ENCODE measurements at places on chromosomes 2 and 18.

DNA sequence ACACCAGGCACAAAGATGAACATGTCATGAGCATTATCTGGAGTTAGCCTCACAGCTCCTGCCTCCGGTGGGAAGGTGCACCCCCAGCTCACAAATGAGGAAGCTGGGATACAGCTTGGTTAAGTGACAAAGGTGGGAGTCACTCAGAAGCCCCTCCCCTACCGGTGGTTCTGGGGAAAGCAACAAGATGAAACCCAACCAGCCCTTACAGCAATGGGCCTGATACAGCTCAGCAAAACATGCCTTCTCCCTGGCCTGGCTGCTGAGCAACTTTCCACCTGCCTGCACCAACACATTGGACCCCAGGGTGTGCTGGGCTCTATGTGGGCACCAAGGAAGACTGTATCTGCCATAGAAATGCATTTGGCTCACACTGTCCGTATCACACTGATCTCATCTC is 113.2 kb downstream of the GYPC start:
- no peak for DNase-seq

DNA sequence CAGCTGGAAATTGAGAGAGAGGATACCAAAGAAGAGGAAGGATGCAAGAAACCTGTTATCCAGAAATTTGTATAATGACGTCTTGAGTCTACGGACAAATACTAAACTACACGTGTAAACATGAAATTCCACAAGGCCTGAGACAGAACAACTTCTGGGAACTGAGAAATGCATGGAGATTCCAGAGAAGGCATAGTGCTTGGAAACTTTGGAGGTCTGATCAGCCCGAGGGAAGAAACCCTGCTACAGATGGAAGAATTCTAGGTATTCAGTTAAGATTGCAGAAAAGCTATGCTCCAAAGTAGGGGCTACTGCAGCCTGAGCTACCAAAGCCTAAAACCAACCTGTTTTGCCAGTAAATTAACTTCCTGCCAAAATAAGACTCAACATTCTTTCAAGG is 120.4 kb downstream of the PDCL3 start:
- DNase-seq, result no peak

- DNase-seq, result no peak
Measured at GRCh38 chr2:152701198-152701597, 16.1 kb downstream of the PRPF40A start.

- DNase-seq, result no peak
Measured at GRCh38 chr18:77763530-77764145, 514.0 kb downstream of the GALR1 start.

- peak; percentile 6 for DNase-seq
Measured at GRCh38 chr2:48905696-48906095, 150.2 kb upstream of the LHCGR start.

DNA sequence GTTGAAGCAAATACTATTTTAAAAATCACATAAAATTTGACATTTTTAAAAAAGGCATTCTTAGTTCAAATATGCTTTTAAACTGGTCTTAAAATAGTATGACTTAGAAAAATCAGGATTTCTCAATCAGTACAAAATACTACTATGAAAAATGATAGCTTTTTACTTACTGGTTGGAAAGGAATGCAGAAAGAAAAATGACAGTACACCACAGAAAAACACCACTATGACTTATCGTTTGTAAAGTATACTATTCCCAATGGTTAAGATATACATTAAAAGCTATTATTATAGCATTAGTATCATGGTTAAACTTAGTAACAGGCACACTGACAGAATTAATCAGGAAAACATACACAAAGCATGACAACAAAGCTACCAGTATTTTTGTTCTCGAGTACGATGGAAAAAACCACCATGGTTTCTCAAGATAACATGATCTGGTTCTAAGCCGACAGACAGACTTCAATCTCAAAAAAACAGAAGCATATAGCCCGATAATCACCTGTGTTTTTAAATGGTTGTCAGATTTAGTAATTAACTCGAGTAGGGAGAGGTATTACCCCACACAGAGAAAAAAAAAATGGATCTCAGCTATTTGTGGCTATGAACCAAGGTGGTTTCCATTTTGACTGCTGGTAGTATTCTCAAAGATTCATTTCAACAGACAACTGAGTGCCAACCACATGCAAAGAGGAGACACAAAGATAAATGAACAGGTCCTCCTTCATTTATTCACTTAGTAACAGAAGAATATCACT is 39.1 kb downstream of the CUL3 start:
- DNase-seq, result no peak

GRCh38 chr2:118449401-118449800 is 361.1 kb downstream of the INSIG2 start:
- DNase-seq, result no peak

- no peak for DNase-seq
Measured at GRCh38 chr2:43199492-43200488, 26.6 kb downstream of the ZFP36L2 start.

GRCh38 chr2:25256488-25256875 is 85.2 kb downstream of the DNMT3A start:
- no peak for DNase-seq

DNA sequence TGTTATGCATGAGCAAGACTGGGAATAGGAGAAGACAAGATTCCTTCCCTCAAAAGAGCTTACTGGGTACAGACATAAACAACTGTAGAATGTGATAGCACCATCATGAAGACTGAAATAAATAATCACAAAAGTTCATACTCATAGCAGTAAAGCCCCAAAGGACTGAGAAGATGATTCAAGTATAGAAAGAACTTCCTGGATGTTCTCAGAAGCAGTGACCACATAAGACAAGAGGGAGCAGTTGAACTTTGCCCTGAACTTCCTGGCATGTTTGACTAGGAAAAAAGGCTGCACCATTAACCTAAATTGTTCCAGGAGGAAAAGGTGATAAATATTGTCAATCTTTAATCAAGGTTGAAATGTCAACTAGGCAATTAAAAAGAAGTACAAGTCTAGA is 57.8 kb upstream of the CCDC141 start:
- no peak for DNase-seq

DNA sequence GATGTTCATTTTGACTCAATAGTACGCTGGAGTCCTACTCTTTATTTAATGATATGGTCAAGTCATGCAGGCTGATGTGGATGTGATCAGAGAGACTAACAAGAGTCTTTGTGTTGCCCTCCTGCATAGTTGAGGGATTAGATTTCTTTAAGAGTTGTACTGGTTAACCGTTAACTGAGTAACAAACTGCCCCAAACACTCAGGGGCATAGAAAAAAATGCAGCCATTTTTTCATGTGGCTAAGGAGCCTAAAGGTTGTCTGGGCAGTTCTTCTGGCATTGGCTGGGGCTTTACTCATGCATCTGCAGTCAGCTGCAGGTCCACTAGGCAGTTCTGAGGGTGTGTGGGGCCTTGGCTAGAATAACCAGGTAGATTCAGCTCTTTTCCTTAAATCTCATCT is 32.5 kb downstream of the DOCK10 start:
- no peak for DNase-seq

GRCh38 chr2:60627412-60627811 is 74.0 kb upstream of the BCL11A start:
- no peak for DNase-seq

DNA sequence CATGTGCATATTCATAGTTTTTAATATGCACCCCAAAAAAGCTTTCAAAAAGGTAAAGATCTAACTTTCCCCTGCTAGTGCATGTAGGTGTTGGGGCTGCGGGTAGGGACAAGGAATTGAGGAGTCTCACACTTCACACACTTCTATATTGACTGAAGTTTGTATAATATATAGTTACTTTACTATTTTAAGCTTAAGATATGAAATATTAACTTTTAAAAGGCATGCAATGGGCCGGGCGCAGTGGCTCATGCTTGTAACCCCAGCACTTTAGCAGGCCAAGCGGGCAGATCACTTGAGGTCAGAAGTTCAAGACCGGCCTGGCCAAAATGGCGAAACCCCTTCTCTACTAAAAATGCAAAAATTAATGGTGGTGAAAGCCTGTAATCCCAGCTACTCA is 109.1 kb upstream of the SH3BP4 start:
- no peak for DNase-seq

- peak; percentile 19 for DNase-seq
Measured at GRCh38 chr2:27772804-27773203, 1.3 kb downstream of the MRPL33 start.

- no peak for DNase-seq
Measured at GRCh38 chr18:10235661-10235952, 218.8 kb upstream of the APCDD1 start.

GRCh38 chr18:12658426-12659138 is 675 bp upstream of the SPIRE1 start:
- no peak for DNase-seq

DNA sequence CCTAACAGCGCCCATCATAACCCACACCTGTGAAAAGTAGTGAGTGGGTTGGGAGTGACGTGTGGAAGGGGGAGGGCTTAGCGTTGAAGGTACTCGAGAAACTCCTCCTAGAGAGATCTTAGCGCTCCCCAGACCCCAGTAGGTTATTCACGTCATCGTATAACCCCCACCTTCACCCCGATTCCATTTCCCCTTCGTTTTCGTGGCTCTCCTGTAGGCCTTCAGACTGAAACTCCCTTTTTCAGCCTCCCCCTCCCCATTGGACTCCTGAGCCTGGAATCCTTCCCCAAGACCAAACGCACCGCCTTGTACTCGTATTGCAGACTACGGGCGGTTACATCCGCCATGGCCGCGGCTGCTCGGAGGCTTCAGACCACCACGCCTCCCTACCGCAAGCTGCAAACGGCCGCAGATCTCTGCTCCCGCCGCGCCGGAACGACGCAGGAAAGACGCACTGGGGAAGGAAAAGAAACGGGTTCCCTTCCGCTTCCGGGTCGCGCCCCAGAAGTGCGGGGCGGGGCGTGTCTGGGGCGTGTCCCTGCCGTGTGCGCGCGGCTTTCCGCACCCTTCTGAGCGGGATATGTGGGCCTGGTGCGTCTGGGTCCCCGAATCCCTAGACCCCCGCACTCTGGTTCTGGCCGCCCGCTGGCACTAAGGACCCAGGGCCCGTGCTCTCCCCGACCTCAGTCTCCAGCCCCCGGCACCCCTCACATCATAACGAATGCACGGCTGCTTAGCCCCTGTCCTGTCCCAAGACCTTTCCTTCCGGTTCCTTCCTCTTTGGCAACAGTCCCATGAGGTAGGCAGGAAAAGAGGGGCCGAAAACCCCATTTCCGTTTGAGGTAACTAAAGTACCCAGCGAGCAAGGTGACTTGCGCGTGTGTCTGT is at the start of gene SNRNP200:
TSS of gene SNRNP200 (minus strand) at position 456 of the 888 bp plus-strand sequence. CDS start at position 347, 109 bp downstream.
- DNase-seq, result peak; percentile 92

- DNase-seq, result no peak
Measured at GRCh38 chr18:79532313-79533007, 136.7 kb downstream of the NFATC1 start.

DNA sequence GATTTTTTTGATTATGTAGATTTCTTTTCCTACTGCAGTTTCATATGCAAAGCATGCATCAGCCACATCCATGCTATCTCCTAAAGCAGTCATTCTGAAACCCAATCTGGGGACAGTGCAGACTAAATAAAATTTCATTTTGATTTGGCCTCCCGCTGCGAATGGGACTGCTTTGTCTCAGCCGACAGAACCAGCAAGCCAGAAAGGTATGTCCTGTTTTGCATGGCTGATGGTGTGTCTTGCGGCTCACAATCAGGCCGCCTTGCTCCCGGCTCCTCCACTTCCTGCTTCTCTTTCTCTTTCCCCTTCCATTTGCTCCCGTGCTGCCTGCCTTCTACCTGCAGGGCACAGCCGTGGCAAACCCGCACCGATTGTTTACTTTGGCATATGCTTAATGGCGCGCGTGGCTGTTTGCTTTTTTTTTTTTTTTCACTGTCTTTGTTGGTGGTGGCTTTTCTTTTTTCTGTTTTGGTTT is 419.6 kb upstream of the POU3F3 start:
- DNase-seq, result no peak

- peak; percentile 57 for DNase-seq
Measured at GRCh38 chr2:188984065-188984491, 9.9 kb downstream of the COL3A1 start.

DNA sequence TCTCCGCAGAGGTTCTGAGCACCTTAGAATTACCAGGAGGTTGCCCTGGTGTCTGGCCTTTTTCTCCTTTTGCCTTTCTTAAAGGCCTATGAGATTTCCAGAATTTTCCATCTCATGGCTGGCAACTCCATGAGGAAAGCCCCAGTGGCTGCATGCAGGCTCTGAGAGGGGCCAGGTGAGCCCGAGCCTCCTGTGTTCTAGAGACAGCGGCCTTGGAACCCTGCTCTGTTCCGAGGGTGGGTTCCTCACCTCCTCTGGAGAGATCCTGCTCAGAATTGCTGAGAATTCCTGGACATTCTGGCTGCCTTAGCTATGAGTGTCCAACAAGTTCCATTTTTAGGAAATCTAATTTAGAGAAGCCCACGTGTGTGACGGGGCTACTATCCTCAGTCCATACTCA is 35.7 kb upstream of the HPCAL1 start:
- DNase-seq, result no peak

GRCh38 chr2:7570247-7570646 is 653.0 kb downstream of the RNF144A start:
- no peak for DNase-seq

- no peak for DNase-seq
Measured at GRCh38 chr2:231280846-231281245, 82.4 kb downstream of the ARMC9 start.

GRCh38 chr2:133652398-133652797 is 84.1 kb upstream of the NCKAP5 start:
- DNase-seq, result no peak

- no peak for DNase-seq
Measured at GRCh38 chr2:152961351-152961750, 242.9 kb downstream of the ARL6IP6 start.

DNA sequence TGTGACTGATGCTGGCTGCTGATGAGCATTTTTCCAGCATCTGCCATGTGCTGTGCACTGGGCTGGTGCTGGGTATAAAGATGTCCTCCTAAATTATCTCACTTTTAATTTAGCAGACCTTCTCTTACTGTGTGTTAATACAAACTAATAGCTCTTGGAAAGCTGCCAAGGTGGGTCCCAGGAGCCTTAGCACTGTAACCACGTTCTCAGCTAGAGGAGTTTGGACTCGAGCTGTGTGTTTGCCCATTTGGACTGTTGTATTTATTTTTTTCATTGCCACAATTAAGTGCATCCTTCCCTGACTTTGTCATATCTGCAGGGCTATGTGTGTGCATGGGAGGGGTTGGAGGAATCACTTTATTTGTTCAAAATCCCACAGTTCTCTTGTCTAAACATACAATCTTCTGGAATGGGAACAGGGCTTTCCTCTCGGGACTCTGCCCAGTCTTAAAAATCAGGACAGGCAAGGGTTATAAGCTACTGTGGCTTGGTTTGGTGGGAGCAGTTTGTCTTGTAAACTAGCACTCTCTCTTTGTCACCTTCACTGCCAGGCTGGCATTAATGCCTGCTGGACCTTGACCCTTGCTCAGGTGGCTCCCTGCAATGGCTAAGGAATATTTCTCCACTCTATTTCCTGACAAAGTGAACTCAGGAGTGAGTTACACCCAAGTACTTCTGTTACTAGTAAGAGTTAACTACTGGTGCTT is 129.7 kb upstream of the MGAT5 start:
- no peak for DNase-seq

All from Kasumi-1 (cell line).